ENCODE measurements at places on chromosomes 16 and 17.

DNA sequence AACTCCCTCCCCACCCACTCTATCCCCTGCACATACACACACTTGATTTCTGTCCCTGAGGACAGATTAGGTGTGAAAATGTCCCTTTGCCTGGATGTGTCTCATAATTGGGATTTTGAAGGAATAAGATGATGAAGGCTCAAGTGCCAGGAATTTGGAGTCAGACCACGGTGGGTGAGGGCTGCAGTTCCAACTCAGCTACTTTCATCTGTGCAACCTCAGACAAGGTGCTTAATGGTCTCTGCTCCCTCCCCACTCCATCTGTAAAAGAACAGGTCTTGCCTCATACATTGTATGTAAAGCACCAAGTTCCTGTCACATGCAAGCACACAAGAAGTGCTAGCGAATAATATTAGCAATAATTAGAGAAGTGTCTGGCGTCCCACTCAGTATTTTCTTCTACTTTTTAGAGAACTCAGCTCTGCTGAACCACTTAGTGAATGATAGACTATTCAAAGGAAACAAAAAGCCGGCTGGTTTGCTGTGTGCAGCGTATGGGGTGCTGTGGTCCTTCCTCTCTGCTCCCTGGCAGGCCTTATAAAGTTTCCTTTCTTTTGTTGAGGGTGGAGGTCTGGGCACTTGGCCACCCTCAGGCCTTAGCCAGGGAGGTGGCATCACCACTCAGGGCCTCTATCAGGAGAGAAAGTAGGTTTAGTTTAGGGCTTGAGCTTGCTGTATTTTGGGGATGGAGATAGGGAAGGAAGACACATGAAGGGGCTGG lies 6.4 kb downstream of the TBX4 start:
- no peak for DNase-seq

DNA sequence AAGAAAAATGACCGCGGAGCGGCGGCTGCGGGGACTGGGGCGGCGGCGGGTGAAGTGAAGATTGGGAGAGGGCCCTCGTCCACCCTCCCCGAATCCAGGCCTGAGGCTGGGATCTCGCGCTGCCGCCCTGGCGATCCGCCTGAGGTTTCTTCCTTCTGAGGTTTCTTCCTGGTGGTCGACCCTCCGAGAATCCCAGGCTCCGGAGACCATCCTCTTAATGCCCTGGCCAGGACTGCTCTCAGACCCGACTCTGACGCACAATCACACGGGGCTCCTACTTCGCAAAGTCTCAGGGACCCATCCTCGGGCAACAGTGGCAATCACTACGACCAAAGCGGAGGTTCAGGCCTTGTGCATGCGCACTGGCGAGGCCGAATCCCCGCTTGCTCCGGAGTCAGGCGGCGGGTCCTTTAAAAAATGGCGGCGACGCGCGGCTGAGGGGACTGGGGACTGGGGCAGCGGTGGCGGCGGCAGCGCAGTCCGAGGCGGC lies 18.0 kb upstream of the KCNJ18 start:
- no peak for DNase-seq

- no peak for DNase-seq
Observed at GRCh38 chr17:11871773-11872172, 125.5 kb downstream of the ZNF18 start.

GRCh38 chr16:13835935-13836730 lies 83.8 kb upstream of the ERCC4 start:
- no peak for DNase-seq
